Ascending aorta (tissue), 2 donors: ENCODE measurements at places on chromosomes 13 and 19.

DNA sequence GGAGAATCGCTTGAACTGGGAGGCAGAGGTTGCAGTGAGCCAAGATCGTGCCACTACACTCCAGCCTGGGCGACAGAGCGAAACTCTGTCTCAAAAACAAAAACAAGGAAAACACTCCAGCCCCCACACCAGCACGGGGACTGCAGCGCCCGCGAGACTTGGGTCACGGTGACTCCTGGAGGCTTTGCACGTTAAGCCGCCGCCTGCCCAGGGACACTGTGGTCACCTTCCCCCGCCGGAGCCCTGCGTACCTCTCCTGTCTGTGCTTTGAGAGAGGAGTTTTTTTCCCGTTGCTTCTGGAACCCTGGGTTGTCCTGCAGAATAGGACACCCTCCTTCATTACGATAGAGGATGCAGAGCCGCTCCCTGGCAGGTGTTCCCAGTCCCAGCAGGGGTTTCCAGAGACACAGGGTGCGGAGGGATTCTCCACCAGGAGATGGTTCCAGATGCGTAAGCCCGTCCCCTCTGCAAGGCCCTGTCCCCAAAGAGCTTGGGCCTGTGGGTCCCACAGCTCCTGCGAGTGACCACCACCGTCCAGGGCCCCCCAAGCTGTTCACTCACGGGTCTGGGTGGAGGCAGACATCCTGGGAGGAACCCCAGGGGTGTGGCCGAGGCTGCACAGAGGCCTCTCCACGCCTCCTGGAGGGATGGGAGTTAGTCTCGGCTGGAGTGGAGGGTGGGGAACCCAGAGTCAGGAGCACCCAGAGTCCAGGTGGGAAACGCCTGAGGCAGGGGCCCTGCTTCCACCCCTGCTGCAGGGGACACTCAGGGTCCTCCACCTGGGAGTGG, 42.8 kb upstream of the NDUFS7 start:
- H3K4me1 ChIP-seq = no peaks in the 10 kb centered on the region
- no peak for DNase-seq
- no peaks in the 10 kb centered on the region for H3K27me3 ChIP-seq
- H3K27ac ChIP-seq = no peak overlapping the region
- no peak overlapping the region for H3K4me3 ChIP-seq

- H3K4me1 ChIP-seq = peaks cover 24% of the 10 kb centered on the region
- H3K36me3 ChIP-seq = peaks cover 33% of the 10 kb centered on the region
- no peak for DNase-seq
- H3K4me3 ChIP-seq = peak overlapping the region; percentile 85
Observed at GRCh38 chr13:109785892-109786450, 412 bp downstream of the IRS2 start.

DNA sequence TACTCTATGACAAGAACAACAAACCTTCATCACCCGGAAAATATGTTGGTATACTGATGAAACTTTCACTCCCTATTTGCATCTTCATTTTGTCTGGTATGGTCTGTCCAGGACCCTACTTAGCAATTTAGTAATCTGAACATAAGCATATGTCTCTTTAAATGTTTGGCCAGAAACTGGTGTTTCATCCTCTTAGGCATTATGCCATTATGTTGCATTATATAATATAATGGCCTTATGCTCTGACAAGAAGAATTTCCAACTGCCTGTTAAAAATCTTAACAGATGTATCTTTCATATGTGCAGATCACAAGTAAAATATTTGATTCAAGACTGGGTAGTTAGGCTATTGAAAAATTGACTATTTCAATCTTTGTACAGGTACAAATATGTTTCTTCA, 610.6 kb upstream of the PRR20A start:
- no peak overlapping the region for H3K4me3 ChIP-seq
- no peak overlapping the region for H3K27ac ChIP-seq
- no peaks in the 10 kb centered on the region for H3K36me3 ChIP-seq
- no peaks in the 10 kb centered on the region for H3K4me1 ChIP-seq
- no peaks in the 10 kb centered on the region for H3K27me3 ChIP-seq
- no peak for DNase-seq

DNA sequence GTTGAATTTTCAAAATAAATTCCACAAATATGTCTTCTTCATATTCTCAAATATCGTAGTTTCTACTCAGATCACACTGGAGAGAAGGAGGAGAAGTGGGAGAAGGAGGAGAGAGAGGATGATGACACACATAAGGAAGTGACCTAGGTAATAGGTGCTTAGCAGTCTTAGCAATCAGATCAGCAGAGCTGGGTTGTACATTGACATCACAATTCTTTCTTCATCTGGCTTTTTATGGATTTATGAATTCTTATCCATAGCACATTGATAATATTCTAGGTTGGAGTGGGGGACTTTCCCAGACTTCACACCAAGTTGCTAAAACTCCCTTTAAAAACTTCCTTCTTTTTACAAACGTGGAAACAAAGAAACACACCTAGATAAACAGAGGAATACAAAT, 86.9 kb downstream of the FGF9 start:
- no peaks in the 10 kb centered on the region for H3K4me1 ChIP-seq
- no peak overlapping the region for H3K4me3 ChIP-seq
- no peaks in the 10 kb centered on the region for H3K27me3 ChIP-seq
- no peak for DNase-seq

DNA sequence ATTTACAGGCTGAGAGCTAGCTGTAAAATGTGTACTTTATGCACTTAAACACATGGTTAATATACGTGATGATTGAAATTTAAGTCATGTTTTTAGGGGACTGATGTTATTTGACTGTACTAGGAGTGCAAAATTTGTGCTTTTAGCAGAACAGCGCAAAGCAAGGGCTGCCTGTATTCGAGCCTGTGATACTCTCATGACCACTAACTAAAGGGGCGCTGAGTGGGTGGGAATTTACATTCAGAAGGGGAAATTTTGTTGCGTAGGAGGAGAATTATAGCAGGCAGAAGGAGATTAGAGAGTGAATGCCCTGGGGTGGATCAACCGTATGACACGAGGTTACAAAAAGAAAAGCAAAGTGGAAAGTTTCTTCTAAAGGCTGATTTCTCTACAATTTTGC, 271.8 kb upstream of the HTR2A start:
- H3K4me1 ChIP-seq = no peaks in the 10 kb centered on the region
- H3K27ac ChIP-seq = no peak overlapping the region
- DNase-seq = no peak
- no peak overlapping the region for H3K4me3 ChIP-seq
- H3K27me3 ChIP-seq = no peaks in the 10 kb centered on the region

- no peaks in the 10 kb centered on the region for H3K36me3 ChIP-seq
- DNase-seq = no peak
- H3K27me3 ChIP-seq = no peaks in the 10 kb centered on the region
- no peaks in the 10 kb centered on the region for H3K4me1 ChIP-seq
Observed at GRCh38 chr13:90120026-90120425, 1227.5 kb upstream of the MIR17HG start.

- no peaks in the 10 kb centered on the region for H3K36me3 ChIP-seq
- peak overlapping the region; percentile 96 for H3K27ac ChIP-seq
- peaks cover 12% of the 10 kb centered on the region for H3K4me1 ChIP-seq
- no peaks in the 10 kb centered on the region for H3K27me3 ChIP-seq
Observed at GRCh38 chr13:41311406-41312175, 524 bp downstream of the NAA16 start.

- H3K36me3 ChIP-seq = no peaks in the 10 kb centered on the region
- H3K4me1 ChIP-seq = peaks cover 30% of the 10 kb centered on the region
- no peak for DNase-seq
- no peaks in the 10 kb centered on the region for H3K27me3 ChIP-seq
- H3K4me3 ChIP-seq = no peak overlapping the region
- H3K27ac ChIP-seq = no peak overlapping the region
Observed at GRCh38 chr13:74070513-74070912, 63.7 kb downstream of the KLF12 start.

DNA sequence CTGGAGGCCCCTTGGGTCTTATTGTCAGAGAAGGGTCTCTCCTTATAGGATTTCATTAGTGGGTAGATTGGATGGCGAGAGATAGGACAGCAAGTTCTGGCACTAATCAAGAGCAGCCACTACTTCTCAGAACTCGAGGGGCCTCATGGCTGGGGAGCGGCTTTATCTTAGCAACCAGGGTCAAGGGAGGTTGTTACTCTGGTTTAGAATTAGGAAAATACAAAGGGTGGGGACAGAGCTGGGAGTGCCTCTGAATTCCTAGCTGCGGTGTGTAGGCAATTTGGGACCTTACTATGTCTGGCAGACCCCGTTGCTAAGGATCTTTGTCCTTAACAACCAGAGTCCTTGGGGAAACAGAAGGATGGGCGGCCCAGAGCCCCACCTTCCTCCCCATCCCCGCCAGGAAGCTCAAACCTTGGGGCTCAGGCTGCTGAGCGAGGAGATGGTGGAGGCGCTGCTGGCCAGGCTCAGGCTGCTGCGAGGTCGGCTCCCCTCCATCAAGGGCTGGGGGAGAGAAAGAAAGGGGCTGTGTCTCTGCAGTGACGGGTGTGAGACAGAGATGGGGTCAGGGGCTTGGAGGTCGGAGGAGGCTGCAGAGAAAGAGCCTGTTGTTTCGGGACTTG, 1.2 kb downstream of the PLEKHA4 start:
- no peaks in the 10 kb centered on the region for H3K36me3 ChIP-seq
- H3K4me3 ChIP-seq = peak overlapping the region; percentile 45
- peaks cover 11% of the 10 kb centered on the region for H3K4me1 ChIP-seq
- peak overlapping the region; percentile 86 for H3K27ac ChIP-seq
- no peaks in the 10 kb centered on the region for H3K27me3 ChIP-seq

DNA sequence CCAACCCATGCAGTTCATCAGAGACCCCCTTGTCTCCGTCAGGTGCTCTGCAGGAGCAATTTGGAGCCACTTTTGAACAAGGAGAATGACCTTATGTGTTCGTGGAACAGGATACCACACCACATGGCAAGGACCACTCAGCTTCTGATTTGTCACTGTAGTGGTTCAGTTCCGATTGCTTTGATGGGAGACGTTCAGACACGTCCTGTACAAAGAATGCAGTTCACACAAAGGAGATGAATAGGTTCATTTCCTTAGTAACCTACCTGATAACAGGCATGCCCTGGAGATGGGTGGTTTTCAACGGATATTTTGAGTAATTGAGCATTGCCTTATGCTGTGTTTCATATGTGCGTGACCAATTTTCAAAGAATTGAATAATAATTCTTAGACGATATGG, 17.2 kb downstream of the FGF9 start:
- no peak for DNase-seq
- no peaks in the 10 kb centered on the region for H3K27me3 ChIP-seq
- H3K36me3 ChIP-seq = no peaks in the 10 kb centered on the region
- no peaks in the 10 kb centered on the region for H3K4me1 ChIP-seq

GRCh38 chr13:24671386-24672113, 8.7 kb upstream of the ATP12A start:
- H3K27me3 ChIP-seq = no peaks in the 10 kb centered on the region
- H3K27ac ChIP-seq = no peak overlapping the region
- H3K4me1 ChIP-seq = no peaks in the 10 kb centered on the region
- no peak overlapping the region for H3K4me3 ChIP-seq
- no peaks in the 10 kb centered on the region for H3K36me3 ChIP-seq
- DNase-seq = peak; percentile 69

DNA sequence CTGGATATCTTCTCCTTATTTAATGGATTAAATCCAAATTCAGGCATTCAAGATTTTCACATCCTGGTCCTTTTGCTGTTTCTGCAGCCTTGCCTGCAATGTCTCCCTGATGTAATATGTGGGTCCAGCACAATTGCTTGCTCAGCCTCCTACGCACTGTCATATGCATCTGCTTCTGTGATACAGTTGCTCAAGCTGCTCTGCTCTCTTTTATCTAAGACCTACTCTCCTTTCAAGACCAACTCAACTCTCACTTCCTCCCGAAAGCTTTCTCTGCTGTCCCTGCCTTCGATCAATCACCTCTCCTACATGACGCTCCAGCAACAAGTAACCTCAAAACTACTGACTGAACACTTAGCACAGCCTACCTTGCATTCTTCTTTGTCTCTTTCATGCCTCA, 138.2 kb downstream of the DCLK1 start:
- peaks cover 21% of the 10 kb centered on the region for H3K4me1 ChIP-seq
- H3K27me3 ChIP-seq = no peaks in the 10 kb centered on the region
- no peak overlapping the region for H3K4me3 ChIP-seq
- no peak for DNase-seq

DNA sequence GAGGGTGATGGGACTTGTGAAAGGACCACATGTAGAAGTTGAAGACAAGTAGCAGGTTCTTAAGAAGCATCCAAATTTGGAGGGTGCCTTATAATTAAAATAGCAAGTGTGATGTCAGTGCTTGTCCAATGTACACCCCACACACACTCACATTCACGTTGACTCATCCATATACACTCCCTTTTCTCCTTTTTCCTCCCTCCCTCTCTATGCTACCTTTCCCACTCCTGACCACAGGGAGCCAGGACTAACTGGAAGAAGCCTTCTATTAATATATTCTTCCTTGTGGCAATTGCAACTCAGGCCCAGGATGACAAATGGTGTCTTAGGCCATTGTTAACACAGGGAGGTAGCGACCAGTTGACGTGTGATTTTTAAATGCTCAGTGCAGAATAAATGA, 16.3 kb upstream of the GPR183 start:
- H3K27ac ChIP-seq = no peak overlapping the region
- H3K27me3 ChIP-seq = no peaks in the 10 kb centered on the region
- H3K4me1 ChIP-seq = peaks cover 19% of the 10 kb centered on the region
- DNase-seq = no peak
- peaks cover 6% of the 10 kb centered on the region for H3K36me3 ChIP-seq

DNA sequence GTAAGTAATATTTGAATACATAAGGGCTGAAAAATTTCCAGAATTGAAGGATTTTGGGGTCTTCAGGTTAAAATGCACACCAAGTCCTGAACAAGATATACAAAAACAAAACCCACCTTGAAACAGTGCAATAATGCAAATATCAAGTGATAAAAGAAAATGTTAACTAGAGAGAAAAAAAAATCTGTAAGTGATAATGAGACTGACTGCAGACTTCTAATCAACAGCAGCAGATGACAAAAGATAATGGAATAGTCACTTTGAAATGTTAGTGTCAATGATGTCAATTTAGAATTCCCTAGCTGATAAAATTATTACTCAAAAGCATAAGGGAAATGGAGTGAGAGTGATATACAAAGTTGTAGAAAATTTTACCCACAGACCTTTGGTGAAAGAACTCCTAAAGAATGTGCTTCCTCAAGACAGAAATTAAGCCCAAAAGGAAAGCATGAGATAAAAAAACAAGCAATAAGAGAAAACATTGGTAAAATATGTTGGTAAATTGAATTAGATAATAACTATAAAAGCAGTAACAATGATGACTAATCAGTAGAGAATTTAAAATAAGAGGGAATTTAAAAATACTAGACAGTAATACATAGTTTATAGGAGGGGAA, 12.4 kb upstream of the DGKH start:
- H3K4me3 ChIP-seq = no peak overlapping the region
- no peak overlapping the region for H3K27ac ChIP-seq
- no peaks in the 10 kb centered on the region for H3K27me3 ChIP-seq
- no peaks in the 10 kb centered on the region for H3K36me3 ChIP-seq
- no peaks in the 10 kb centered on the region for H3K4me1 ChIP-seq
- no peak for DNase-seq
